ENCODE measurements at places on chromosomes 6 and 20.

DNA sequence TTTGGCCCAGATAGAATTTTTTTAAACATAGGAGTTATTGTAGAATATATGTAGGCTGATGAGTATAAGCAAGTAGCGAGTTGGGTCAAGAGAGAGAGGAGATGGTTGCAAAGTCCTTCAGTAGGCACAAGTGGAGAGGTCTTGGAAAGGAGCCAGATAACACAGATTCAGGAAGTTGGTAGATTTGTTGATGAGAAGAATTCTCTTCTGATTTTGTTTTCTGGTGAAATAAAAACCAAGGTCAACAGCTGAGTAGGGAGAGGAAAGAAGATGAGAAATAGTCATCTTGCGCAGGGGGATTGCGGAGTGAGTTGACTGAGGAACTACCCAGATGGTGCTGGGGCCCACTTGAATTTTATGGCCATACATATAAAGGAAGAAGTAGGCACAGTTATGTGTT lies 17.4 kb upstream of the CD83 start:
- no peak for DNase-seq

GRCh38 chr6:112330879-112331265 lies 16.3 kb upstream of the RFPL4B start:
- DNase-seq = no peak

DNA sequence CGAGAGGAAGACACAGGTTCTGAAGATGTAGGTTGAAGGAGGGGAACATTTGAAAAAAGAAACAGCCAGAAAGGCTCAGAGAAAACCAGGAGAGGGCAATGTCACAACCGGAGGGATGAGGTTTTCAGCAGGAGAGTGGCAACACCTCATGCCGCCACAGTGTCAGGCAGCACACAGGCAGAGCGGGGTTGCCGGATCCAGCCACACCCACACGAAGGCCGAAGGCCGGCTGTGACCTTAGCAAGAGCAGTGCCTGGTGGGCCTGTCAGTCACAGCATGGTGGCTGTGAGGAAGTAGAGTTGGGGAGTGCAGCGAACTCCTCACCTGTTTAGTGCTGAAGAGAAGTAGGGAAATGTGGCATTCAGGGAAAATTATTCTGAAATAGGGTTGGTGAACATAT lies 14.0 kb downstream of the HDDC2 start:
- DNase-seq = no peak

DNA sequence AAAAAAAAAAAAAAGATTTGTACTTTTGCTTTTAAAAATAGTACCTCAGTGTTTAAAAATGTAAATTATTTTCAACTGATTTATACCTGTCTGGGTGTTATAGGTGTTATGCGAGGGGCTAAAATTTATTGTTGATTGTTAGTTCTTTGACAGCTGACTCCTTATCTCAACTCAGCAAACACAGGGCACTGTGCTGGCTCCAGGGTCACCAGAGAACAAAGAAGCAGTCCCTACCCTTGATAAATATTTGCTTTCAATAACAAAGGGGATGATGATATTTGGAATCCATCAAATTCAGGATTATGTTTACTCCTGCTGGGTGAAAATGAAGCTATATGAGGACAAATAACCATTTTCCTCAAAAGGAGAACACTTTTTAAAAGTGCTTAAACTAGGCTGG lies 34.2 kb upstream of the KAT14 start:
- DNase-seq = no peak

DNA sequence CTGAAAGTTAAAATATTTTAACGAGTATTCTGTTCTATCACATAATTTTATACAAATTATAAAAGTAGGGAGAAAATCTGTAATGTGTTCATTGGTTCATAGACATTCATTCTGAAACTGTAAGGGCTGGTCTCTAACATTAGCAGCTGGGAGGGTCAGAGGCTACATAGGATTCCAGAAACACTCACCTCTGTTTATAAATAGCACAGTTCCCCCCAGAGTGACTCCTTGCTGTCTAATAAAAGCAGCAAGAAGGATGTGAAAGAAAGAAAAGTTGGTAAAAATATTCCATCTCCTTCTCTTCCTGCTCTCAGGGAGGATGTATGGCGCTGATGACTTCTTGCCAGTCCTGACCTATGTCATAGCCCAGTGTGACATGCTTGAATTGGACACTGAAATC lies 25.3 kb upstream of the NAA20 start:
- DNase-seq = no peak

- DNase-seq = no peak
Observed at GRCh38 chr6:85419046-85419759, 30.7 kb upstream of the NT5E start.

- peak; percentile 58 for DNase-seq
Observed at GRCh38 chr6:52995913-52996645, 995 bp upstream of the GSTA4 start.

DNA sequence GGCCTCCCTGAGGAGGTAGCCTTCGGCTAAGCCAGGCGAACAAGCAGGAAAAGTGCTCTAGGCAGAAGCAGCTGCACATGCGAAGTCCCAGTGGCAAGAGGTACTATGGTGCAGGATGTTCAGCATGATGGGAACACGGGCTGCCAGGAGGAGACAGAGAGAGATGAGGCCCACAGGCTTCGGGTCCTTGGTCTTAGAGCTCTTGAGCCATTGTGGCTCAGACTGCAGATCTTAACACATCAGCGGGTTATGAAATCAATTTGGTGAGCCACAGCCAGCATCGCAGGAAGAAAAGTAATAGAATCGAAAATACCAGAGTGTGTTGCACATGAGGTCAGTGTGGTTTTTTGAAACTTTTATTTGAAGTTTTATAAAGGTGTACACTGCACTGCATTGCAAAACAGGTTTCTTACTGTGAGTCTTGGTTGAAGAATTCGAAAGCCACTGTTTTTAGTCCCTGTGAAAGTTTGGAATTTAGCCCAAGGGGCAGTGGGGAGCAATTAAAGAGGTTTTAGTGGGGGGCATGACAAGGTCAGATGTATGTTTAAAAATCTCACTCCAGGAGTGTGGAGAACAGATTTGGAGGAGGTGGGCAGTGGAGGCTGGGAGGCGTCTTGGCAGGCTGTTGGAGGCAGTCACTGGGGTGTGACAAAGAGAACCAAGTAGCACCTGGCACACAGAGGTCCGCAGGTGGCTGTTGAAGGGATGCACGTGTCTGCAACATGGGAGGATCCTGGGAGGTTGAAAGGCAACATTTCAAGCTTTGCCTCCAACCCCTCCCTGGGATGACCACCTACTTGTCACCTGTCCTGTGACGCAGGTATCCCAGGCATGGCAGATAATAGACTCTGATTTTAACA lies 69.3 kb downstream of the EYA2 start:
- DNase-seq = no peak

- no peak for DNase-seq
Observed at GRCh38 chr20:55160996-55161395, 685.6 kb downstream of the DOK5 start.

- DNase-seq = no peak
Observed at GRCh38 chr20:38804682-38805501, 605 bp upstream of the PPP1R16B start.

GRCh38 chr20:58512808-58513552 lies 2.2 kb downstream of the APCDD1L start:
- DNase-seq = no peak

- no peak for DNase-seq
Observed at GRCh38 chr6:169247991-169248390, 5.7 kb downstream of the THBS2 start.

DNA sequence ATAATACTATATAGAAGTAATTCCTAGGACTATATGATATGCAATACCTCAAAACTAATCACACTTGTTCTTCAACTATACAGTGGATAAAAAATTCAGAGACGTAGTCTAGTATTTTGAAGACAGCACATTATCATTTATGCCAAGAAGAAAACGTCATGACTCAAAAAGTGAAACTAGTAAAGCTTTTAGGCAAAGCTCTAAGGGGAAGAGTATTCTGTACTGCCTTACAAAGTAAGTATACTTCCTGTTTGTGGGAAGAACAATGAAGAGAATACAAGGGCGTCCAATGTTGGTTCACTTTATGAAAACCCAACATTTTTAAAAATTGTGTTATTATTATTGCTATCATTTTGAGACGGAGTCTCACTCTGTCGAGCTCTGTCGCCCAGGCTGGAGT lies 27.9 kb downstream of the LOC128125822 start:
- no peak for DNase-seq

GRCh38 chr6:85864453-85865401 lies 222.0 kb upstream of the SYNCRIP start:
- DNase-seq = no peak

DNA sequence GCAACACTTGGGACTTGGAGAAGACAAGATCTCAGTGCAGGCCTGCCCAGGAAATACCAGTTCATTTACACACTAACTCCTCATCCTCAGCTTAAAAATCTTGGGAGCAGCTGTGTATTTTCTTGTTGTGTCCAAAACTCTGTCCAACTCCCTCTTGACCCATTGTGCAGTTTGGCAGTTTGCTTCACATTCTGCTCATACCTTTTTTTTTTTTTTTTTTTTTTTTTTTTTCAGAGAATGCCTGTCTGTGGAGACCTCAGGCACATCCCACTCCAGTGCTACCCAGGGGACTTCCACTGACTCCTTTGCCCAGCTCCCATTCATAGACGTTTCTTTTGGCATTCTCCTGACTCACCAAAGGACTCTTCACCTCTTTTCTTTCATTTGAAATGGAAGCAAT lies 265.8 kb upstream of the TCF21 start:
- no peak for DNase-seq

DNA sequence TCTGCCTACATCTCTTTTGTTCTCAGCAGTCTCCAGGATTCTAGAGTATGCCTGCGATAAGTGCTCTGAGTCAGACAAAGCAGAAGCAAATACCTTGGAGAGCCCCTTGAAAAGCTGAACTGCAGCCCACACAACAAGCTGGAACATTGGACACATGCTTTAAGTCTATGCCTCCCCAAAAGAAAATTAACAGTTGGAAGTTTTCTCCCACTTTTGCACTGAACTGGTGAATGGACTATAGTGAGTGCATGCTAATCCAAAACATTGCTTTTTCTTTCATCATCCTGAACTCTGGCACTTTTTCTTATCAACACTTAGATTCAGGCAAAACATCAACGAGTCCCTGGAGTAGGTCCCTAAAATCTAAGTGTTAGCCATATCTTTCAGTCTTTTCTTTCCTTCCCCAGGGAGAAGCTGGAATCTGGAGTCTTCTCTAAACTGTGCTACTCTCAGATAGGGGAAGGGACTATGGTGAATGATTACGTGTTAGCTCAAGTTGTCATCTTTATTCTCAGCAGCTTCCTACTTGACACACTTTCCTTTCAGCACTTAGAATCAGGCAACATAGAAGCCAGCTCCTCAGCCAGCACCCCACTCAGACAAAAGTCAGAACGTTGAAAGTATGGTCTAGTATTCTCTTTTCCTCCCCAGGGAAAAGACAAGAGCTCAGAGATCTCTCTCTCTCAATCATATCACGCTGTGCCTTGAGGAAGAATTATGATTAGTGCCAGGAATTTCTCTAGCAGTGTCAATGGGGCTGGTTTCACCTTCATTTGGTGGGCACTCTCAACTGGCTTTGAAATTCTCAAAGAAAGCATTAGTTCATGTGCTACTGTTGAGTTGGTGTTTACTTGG lies 811.0 kb upstream of the GJE1 start:
- no peak for DNase-seq

DNA sequence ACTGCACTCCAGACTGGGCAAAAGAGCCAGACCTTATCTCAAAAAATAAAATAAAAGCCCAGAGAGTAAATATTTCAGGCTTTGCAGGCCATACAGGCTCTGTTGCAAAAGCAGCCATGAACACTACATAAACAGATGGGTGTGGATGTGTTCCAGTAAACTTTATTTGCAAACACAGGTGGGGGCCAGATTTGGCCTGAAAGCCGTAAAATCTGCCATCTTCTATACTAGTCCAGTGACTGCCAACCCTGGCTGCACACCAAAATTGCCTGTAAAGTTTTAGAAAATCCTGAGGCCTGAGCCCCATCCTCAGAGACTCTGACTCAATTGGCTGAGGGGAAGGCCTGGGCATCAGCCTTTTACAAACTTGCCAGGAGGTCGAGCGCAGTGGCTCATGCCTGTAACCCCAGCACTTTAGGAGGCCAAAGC lies 103.6 kb downstream of the ZMYND8 start:
- DNase-seq = no peak

- no peak for DNase-seq
Observed at GRCh38 chr6:133891149-133891926, 2.4 kb downstream of the TCF21 start.

DNA sequence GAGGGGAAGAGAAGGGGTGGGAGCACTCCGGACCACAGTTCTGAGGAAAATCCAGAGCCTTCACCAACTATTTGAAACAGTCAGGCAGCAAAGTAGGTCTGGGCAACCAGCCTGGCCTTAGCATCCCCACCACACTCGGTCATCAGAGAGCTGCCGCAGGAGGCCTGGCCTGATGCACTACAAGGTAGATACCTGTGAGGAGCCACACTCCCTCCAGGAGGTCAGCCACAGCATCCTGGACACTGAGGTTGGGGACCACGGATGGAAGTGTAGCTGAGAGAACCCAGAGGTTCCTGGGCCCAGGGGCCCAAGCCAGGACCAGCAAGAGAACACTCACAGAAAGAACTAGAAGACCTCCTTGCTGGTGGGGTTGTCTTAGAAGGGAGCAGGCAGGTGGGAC lies 194.8 kb upstream of the PROKR2 start:
- DNase-seq = no peak

- no peak for DNase-seq
Observed at GRCh38 chr20:36352843-36353553, 46.9 kb downstream of the DLGAP4 start.

GRCh38 chr6:141415896-141416295 lies 716.8 kb upstream of the GJE1 start:
- DNase-seq = no peak

DNA sequence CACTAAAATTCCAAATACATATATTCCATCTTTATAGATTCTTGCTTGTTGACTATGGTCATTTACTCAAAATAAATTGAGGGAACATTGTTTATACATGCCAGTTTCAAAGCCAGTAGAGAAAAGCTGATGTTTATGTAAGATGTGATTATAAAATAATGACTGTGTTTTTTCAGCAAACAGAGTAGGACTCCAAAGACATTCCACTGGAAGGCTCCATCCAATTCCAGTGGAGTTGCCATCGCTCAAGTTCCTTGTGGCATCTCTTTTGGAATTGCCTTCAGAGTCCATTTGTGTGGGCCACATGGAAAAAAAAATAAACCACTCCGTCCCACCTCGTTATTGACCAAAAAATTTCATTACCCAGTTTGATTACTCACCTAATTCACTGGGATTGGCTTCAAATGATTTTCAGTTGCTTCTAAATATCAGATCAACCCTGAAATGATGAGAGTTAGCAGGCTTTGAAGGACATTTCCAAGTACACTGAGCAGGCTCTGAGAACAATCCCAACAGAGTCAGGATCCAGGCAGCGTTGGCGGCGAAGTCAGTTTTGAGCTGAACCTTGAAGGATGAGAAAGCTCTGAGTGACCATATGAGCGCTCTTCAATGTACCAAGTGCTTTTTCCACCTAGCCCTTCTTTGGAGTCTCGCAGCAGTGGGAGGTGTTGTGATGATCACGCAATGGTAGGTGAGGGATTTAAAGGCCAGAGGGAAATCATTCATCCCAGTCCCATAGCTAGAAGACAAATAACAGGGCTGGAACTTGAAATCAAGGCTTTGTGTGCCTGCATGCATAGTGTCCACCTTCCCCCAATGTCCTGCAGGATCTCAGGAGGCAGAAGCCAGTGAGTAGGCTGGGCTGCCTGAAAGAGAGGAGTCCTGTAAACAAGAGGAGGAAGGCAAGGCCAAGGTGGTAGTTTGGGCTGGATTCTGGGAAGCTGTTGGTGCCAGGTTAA lies 281.7 kb downstream of the CDC5L start:
- DNase-seq = no peak

GRCh38 chr6:129646642-129647041 lies 63.3 kb downstream of the ARHGAP18 start:
- no peak for DNase-seq

All from NCI-H526 treated with DMSO at 0.1 percent for 48 hours (cell line).